ENCODE measurements at places on chromosomes 5 and 9.

DNA sequence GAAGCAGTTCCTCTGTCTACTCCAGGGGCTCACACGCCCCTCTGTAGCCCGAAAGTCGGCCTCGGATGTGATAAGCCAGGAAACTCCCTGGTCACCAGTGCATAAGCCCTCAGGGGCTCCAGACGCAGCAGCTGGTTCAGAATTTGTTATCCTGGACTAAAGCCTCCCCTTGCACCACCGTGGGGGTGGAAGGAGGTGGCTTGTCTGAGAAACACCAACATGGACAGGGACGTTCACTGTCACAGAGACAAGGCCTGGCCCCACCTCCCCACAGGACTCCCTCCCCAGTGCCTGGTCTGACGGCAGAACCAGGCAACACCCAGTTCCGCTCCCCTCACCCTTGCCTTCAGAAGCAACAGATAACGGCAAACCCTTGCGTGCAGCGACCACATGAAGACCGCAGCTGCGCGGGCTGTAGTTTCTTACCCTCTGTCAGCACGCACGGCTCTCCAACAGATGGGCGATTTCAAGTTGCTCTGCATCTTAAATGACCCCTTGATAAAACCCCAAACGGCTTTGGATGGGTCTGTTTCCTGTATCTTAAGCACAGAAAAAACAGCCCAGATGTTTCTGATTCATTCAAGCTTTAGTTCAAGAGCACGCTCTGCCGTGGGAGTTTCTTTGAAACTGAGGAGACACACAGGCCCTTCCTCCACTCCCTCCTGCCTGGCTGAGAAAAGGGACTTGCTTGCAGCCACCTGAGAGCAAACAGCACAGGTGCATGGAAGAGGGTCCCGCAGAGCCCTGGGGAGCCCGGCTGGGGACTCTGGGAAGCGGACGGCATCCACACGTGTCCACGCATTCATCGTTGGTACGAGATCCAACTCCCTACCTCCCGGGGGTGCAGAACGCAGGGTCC is 44.7 kb upstream of the NKD2 start:
- DNase-seq: peak; percentile 64

- no peak for DNase-seq
Observed at GRCh38 chr5:140734354-140734753, 34.1 kb downstream of the ZMAT2 start.

GRCh38 chr9:131885144-131885609 is 145.3 kb upstream of the RAPGEF1 start:
- DNase-seq: no peak

DNA sequence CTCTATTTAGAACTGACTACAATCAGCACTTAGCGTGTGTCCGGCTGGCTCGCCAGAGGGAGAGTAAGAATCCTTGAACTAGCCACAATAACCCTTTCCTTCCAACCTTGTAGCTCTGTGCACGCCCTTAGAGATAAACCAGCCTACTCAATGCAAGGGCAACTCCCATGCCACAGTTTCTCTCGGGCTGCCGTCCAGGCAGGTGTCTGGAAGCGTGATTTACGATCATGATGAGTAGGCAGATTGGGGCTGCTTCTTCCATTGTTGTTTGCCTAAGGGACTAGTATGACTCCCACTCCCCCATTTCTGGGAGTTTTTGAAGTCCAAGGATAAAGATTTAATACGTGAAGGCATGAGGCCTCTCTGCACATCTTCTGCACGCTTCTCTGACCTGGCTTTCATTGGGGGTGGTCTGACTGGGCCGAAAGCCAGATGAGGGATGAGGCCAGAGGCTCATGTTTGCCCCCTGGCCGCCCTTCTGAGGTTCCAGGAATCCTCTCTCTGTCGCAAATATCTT is 134.0 kb upstream of the MYO10 start:
- DNase-seq: no peak

DNA sequence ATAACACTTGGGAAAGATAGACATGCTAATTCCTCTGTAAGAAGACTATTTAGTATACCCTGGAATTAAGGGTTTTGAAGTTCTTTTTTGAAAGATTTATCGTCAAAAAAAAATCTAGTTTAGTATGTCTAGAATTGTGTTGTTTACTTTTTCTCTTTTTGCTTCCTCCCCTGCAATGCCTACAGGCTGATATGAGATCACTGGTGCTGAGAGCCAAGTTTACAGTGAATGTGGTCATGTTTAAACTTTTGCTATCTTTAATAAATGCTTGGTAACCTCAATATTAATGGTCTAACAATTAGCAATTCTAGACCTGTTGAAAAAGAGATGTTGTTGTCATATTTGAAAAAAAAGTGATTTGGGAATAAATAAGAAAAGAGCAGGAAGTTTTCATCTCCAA is 86.1 kb downstream of the CWC27 start:
- no peak for DNase-seq

DNA sequence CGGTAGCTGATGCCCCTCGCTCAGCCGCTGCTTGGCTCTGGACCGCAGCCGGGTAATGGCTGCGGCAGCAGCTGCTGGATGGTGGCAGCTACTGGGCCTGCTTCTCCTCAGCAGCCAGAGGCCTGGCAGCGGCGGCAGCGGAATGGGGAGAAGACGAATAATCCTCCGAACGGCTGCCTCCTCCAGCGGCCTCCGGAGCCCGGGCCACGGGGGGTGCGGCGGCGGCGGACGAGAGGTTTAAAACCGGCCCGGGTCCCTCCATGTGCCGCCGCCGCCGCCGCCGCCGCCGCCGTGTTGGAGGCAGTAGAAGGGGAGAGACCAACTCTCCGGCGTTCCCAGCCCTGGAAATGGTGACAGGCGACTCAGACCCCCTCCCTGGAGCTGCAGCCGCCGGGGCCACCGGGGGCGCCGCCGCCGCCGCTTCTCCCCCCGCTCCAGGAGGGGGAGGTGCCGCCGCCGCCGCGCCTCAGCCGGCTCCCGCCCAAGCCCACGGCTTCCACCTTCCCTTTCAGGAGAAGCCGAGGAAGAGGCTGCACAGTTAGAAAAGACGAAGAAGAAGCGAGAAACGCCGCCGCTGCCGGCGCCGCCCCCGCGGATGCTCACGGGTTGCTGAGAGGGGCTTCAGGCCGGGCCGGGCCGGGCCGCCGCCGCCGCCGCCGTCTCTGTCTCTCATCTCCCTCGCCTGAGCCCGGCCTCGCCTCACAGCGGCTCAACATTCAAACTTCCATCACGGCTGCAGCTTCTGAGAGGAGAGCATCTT is 118.4 kb upstream of the PRSS3 start:
- DNase-seq: peak; percentile 45

- no peak for DNase-seq
Observed at GRCh38 chr9:88742483-88742882, 207.5 kb downstream of the NXNL2 start.

GRCh38 chr5:130198927-130199326 is 294.7 kb downstream of the CHSY3 start:
- no peak for DNase-seq

DNA sequence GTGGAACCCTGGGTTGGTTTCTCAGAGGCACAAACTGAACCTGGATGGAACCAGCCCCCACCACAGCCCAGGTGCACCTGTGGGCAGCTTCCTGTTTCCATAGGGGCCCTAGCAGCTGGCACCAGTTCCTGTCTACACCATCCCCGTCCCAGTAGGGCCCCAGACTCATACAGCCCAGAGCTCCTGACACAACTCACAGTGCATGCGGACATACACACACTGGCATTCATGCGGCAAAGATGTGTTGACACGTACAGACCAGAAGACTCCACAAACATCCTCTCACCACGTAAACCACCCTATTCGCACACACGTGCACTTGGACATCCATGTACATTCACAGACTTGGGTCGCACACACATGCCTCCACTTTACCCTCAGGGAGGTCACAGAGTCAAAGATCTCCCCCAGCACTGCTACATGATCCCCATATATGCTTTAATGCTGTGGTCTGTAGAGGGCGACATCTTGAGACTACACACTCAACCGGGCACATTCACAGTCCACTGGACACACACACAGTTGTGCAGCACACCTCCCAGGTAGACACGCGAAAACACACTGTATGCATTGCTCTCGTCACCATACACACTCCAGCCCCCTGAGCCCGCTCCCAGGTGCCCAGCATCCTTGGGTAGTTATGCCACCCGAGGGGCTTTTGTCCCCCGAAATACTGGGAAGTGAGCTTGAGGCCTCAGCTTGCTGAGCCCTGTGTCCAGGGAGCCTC is 22.4 kb downstream of the CXXC5 start:
- peak; percentile 40 for DNase-seq

- DNase-seq: peak; percentile 27
Observed at GRCh38 chr5:157431544-157432200, 28.3 kb upstream of the NIPAL4 start.

DNA sequence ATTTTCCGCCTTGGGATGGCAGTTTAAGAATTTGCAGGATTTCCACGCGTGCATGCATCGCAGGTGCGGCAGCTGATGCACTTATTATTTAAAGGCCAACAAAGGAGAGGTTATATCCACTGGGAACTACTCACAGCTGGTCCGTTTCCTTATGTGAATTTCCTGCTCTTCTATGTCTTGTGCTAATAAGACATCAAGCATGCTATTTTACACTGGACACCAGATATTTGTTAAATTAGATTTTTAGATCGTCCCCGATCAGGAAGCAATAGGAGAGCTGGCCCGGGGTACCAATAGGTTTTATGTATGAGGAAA is 476 bp upstream of the DTWD2 start:
- DNase-seq: no peak

GRCh38 chr5:79172269-79172668 is 60.7 kb downstream of the BHMT start:
- no peak for DNase-seq

DNA sequence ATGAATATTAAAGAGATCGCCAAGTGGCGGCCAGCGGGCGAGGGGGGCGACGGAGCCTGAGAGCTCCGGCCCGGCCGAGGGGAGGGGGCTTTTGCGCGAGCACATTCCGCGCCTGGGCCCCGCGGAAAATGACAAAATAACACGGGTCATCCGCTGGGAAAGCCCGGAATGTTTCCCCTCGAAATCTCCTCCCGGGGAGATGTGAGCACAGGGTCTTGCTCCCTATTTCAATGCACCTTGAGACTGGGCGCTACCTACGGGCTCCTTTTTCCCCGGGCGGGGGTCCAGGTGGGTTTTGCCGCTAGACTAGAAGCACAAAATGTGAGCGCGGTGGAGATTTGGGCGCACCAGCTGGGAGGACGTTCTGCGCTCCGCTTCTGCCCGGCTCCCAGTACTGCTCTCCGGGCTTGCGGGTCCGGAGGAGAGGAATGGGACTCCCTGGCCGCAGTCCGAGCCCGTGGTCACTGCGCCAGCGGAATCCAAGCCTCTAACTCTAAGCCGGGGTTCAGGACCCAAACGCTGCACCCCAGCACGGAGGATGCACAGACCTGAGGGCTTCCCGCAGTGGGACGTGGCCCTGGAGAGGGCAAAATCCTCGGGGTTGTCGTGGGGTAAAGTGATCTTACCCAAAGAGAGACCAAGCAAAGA is 2.8 kb upstream of the PRDM12 start:
- no peak for DNase-seq

DNA sequence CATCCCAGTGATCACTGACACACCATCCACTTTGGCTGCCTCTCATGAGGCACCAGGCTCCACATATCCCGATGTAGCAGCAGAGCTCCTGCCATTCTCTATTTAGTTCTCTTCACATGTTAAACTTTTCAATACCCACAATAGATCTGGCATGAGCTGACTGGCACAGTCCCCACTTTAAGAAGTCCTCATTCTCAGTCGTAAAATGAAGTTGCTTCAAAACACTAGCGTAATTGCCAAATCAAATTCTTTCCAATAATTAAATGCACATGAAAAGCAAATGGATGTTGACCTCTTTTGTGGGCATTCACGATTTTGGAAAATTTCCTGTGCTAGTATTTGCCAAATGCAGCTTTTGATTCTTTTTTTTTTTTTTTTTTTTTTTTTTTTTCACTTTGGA is 32.4 kb downstream of the HAPLN1 start:
- DNase-seq: no peak

DNA sequence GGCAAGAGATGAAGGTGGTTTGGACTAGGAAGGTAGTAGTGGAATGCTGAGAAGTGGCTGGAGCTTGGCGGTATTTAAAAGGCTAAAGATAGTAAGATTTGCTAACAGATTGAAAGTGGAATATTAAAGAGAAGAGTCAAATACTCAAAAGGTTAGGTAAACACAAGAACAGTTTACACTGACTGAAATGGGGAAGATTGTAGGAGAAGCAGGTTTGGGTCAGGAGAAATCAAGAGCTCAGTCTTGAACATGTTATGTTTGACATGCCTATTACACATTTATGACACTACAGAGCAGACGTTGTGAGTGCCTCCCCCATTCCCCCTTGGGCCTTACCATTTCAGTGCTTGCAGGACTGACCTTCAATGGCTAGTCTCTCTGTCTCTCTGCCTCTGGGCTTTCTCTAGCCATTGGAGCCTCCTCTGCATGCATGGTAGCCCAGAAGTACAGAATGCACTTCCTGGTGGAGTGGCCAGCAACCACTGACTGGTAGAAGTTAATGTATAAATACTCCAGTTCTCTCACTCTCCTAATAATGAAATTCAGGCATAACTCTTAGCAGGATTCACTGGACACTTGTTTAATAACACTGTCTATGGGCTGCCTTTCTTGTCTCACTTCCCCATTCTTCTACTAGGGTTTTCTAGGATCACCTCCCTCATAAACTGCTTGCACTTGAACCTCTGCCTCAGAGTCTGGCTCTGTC is 56.8 kb downstream of the HMGCS1 start:
- no peak for DNase-seq

DNA sequence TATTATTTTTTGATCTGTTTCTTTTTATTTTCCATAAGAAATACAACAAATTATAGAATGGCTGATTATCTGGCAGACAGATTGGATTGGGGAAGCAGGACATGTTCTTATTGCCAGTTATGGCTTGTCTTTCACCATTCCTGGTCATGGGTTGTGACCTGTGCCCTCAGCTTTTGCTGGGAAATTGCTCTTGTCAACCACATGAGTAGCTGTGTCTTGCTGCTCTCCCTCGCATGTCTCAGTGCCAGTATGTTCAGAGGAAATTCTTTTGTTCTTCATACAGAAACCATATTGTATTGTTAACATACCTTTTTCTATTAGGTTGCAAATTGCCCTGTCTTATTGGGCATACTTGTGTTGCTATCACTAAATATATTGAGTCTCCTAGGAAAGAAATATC is 344.1 kb downstream of the OSTF1 start:
- DNase-seq: no peak

GRCh38 chr5:3252235-3252634 is 343.4 kb upstream of the IRX1 start:
- no peak for DNase-seq

All from stimulated activated CD4-positive, alpha-beta T cell treated with anti-CD3 and anti-CD28 coated beads, Interleukin-15, amount 100 ng/mL, for 24 hours (primary cell).